Muscle of leg (tissue), 16 donors: ENCODE measurements at places on chromosomes 1 and 21.

- DNase-seq, result no peak
Observed at GRCh38 chr1:68132426-68133130, 82.2 kb upstream of the DIRAS3 start.

DNA sequence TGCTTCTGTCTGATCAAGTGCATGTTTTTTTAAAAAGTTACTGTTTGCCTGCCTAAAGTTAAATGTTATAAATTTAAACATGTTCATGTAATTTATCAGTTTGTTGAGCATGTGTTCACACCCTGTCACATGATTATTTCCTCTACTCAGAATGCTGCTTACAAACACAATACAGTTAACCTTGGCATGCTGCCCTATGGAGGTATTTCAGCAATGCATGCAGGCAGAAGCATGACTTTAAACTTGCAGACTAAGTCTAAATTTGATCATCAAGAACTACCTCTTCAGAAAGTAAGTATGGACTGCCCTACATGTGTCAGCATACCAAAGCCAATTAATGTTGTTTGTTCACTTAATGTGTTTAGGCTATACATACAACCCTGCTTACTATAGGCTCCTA, 161.6 kb downstream of the LRRC40 start:
- peak; percentile 37 for DNase-seq

DNA sequence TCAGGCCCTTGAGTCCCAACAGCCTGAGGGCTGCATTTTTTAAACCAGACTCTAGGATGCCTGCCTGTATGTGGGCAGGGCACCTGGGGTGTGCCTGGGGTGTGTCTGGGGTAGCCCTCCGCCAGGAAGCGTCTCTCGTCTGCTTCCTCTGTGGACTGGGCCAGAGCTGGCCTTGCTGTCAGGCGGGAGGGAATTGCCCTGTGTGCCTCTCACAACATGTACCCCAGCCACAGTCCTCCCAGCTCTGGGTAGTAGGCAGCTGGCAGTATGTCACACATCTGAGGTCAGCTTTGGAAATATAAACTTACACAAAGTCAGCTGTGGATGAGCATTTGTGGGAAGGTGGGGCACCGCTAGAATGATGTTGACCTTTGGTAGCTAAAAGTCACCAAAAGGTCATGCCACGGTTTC, 13.0 kb downstream of the TRAF5 start:
- peak; percentile 31 for DNase-seq

GRCh38 chr1:164969253-164969652, 387.3 kb downstream of the LMX1A start:
- DNase-seq, result no peak

DNA sequence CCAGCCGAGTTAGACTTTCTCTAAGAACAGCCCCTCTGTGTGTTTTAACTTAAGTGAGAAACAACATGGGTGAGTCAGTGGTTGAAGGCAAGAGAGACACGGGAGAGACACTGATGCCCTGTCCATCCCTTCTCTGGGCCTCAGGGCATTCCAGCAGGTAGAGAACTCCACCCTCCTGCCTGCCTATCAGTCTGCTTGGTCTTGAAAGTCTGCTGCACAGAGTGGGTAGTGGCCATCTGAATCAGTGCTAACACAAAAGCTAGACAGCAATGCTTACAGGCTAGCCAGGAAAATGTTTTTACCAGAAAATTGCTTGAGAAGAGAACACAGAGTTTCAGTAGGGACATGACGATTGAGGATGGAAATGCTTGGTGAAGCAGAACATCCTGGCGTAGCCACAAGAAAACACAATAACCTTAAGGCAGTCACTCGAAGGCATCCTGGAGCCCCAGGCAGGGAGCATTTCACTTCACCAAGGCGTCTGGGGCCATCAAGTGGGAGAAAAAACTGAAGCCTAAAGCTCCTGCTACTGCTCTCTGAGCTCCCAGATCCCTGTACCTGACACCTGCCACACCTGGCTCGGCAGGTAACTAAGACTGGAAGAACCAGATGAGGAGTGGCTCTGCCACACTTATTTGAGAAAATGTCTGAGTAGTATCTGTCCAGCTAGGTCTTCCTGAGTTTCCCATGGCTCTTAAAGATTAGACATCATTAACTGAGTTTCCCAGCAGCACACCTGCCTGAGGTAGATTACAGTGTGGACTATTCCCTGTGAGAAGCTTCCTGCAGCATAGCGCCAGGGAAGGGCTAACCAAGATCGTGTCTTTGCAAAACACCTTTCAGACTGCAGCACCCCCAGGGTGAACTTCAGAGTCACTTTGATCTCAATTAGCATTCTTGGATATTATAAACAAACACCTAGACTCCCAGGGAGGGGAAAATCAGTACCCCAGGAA, 18.1 kb upstream of the LBR start:
- DNase-seq, result peak; percentile 52

DNA sequence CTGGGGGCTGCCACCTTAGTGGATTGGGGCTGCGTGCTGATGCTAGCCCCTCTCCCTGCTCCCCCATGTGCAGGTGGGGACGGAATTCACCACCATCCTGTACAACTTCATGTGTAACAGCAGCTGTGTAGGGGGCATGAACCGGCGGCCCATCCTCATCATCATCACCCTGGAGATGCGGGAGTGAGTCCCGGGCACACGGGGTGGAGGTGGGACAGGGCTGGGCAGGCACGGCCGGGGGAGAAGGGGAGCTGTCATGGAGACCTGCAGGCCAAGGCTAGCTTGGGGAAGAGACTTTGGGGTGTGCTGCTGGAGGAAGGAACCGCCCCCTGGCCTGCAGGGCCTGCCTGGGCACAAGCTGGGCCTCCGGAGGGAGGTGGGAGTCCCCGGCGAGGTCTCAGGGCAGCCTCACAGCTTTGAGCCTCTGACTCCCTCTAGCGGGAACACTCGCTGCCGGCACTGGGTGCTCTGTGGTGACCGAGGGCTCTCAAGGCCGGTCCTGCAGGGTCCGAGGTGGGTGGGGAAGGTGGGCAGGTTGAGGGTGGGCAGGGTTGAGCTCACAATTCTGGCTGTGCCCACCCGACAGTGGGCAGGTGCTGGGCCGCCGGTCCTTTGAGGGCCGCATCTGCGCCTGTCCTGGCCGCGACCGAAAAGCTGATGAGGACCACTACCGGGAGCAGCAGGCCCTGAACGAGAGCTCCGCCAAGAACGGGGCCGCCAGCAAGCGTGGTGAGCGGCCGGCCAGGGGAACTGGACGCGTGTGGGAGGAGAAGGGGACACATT, 25.0 kb upstream of the CCDC27 start:
- DNase-seq, result no peak

DNA sequence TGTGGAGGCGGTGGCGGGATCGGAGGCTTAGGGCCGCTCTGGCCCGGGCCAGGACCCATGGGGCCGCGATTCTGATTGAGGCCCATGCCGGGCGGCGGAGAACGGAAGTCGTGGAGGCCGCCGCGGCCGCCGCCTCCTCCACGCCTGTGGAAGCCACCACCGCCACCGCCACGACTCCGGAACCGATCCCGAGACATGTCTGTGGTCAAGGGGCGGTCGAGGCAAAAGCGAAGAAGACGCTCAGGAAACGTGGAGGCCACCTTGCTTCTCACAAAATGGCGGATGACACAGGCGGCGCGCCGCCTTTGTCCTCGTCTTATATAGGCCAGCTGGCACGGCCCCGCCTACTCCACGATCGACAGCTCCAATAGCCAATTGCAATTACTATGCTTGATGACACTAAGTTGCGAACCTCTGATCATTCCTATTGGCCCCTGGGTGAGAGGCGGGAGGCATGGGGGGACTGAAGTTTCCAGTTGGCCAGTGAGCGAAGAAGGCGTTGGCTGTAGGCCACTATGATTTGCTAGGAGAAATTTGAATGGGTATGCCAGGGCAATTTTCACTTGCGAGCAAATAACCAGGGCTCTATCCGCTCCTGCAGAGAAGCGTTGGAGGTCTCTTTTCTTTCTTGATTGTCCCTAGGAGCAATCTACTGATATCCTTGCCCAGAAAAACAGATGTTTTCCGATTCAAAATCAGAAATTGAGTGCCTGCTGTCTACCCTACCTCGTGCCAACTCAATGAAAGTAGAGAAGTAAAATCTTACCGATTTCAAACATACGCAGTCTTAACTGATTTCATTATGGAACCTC, at the start of gene SFPQ:
TSS of gene SFPQ (minus strand) at position 293 of the 812 bp plus-strand sequence. CDS start at position 197, 96 bp downstream.
- peak; percentile 100 for DNase-seq

- DNase-seq, result peak; percentile 93
Observed at GRCh38 chr1:226110249-226111097, 48.0 kb downstream of the H3-3A start.

GRCh38 chr1:169844941-169845608, 48.6 kb downstream of the SCYL3 start:
- no peak for DNase-seq

- DNase-seq, result peak; percentile 93
Observed at GRCh38 chr21:44297525-44298290, 2.1 kb upstream of the PFKL start.

DNA sequence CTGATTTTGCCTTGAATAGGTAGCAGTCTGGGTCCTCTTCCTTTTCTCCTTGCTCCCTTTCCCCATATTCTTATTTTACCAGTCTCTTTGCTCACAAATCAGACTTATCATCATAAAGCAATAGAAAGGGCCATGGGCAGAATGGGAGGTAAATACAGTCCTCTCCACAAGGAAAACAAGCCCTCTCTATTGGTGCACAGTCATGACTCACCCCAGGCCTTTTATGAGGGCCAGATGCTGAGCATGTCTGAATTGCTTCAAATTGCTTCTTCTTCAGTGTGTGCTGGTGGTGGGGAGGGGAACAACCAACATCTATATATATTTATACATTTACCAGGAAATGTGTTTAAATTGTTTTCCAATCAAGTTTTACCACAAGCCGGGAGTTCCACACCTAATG, 75.2 kb downstream of the GFI1 start:
- no peak for DNase-seq

DNA sequence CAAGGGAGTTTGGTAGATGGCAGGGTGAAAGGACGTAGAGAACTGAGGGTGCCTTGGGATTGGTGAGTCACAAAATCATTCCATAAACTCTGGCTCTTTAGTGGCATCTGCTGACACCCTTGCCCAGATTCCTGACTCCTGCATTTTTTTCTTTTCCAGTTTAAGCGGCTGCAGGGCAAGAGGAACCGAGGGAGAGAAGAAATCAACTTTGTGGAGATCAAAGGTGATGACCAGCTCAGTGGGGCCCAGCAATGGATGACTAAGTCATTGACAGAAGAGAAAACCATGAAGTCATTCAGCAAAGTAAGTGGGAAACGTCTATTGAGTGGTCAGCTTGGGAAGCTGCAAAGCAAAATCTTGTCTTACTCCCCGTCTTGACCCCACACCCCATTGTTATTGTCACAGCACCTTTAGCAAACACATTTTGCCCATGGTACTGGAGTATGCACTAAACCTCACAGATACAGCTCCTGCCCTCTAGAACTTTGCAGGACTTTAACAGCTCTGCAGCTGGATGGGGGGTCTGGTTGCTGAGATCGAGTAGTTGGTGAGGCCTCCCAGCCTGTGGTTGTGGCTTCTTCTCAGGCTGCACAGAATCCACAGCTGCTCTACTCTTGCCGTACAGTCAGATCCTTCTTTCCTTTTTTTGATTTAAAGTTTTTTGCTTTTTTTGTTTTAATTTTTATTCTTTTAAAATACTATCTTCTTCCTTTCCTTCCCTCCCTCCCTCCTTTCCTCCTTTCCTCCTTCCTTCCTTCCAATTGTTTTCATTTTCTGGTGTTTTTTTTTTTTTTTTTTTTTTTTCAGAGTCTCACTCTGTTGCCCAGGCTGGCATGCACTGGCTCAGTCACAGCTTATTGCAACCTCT, 21.9 kb downstream of the SH2D2A start:
- no peak for DNase-seq

GRCh38 chr1:109365642-109366204, 32.0 kb downstream of the SORT1 start:
- no peak for DNase-seq

GRCh38 chr1:35894183-35894582, 11.2 kb downstream of the AGO1 start:
- DNase-seq, result peak; percentile 49

GRCh38 chr1:19078536-19078935, 122.1 kb upstream of the IFFO2 start:
- DNase-seq, result no peak

DNA sequence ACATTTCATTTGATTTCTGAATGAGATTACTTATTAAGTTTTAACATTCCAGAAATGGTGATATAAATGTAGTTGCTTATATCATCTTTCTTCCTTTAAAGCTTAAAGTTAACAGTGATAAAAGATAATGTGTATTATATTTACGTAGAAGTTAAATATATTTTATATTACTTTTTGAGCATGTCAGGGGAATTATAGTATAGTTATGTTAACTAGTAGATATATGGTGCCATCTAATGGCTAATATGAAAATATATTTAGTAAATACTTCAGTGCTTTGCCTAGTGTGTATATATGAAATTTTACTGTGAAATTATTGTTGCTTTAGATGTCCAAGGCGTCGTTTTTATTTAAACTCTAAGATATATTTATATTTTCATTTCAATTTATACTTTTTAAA, 51.5 kb downstream of the SYT14 start:
- DNase-seq, result peak; percentile 5

GRCh38 chr1:110787328-110788071, 85.4 kb upstream of the CD53 start:
- DNase-seq, result no peak

DNA sequence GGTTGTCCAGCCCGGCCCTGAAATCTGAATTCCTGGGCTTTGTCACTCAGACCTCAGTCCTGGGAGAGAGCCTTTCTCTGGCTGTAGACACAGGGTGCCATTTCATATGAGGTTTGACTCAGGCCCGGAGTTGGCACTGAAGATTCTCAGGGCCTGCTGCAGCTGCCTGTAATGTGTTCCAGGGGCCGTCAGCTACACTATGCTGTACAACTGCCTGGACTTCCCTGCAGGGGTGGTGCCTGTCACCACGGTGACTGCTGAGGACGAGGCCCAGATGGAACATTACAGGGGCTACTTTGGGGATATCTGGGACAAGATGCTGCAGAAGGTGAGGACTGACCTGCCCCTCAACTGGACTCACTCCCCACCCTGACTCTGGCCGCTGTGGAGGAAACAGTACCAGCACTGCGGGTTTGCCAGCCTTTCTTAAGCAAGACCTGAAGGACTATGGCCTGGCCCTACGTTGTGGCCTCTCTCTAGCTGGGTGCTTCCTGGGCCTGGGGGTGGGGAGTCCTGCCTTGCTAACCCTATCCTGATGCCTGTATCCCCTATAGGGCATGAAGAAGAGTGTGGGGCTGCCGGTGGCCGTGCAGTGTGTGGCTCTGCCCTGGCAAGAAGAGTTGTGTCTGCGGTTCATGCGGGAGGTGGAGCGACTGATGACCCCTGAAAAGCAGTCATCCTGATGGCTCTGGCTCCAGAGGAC, 18.9 kb downstream of the FAAH start:
- DNase-seq, result peak; percentile 54

GRCh38 chr1:206896261-206896660, 982 bp upstream of the IL24 start:
- DNase-seq, result no peak

- DNase-seq, result no peak
Observed at GRCh38 chr1:70168283-70168682, 37.1 kb downstream of the LRRC40 start.

GRCh38 chr1:15259622-15260007, 12.6 kb downstream of the FHAD1 start:
- no peak for DNase-seq
